ENCODE measurements at places on chromosomes 5 and 9.

DNA sequence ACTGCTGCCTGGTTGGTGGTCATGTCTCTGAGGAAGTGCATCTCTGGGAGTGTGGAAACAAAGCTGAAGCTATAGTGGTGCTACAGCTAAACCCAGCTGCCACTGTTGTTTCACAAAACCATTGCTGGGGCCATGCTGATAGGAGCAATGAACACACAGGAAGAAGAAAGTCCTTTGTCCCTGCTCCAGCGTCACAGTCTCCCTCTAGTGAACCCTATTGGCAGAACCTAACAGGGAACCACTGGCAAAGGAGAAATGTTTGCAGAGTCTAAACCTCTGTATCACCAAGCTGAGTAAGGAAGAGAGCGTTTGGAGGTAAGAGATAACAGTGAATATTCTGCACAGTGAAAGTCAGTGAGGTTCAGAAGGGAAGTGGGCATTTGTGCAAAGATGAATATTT is 244.0 kb downstream of the YTHDC2 start:
- ATAC-seq = no peak
- H3K27ac ChIP-seq = no peak overlapping the region
- no peaks in the 10 kb centered on the region for H3K36me3 ChIP-seq

GRCh38 chr5:38483805-38484398 is 72.5 kb downstream of the LIFR start:
- no peaks in the 10 kb centered on the region for H3K4me1 ChIP-seq
- ATAC-seq = no peak
- no peak overlapping the region for H3K4me3 ChIP-seq
- H3K27me3 ChIP-seq = peaks cover 13% of the 10 kb centered on the region
- no peak overlapping the region for H3K27ac ChIP-seq

DNA sequence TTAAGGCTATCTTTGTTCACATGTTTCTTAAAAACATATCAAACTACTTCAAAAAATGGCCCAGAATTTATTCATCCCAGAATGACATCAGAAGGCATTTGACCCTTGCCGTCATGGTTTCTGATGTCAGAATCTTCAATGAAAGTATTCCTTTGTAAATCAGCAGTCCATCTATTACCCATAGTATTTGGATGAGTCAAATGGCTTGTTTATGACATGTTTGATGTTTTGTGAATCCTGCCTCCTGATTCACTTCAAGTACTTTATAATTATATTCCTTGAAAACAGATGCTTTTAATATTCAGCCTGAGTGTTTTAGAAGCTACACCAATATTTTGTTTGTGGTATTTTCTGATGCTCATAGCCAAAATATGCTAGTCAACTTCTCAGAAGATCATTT is 200.8 kb upstream of the MEF2C start:
- no peaks in the 10 kb centered on the region for H3K4me1 ChIP-seq
- ATAC-seq = no peak
- no peaks in the 10 kb centered on the region for H3K27me3 ChIP-seq
- H3K4me3 ChIP-seq = no peak overlapping the region
- H3K36me3 ChIP-seq = no peaks in the 10 kb centered on the region

DNA sequence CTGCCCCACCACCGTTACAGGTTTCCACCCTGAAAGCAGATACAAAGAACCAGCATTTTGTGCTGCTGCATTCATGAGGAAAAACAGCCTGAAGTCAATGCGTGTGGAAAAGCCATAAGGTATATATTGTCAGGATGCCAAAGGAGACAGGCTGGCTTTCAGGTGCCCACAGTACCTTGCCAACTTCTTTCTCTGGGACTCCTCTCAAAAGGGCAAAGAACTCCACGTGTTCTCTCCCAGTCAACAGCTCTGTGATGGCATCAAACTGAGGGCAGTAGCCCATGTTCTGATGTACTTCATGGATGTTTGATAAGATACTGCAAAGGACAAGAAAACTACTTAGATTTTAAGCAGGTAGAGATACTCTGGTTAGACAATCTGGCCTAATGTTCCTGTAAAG is 24.3 kb downstream of the NIPSNAP3B start:
- no peak overlapping the region for H3K4me3 ChIP-seq
- no peaks in the 10 kb centered on the region for H3K27me3 ChIP-seq
- H3K4me1 ChIP-seq = no peaks in the 10 kb centered on the region
- peaks cover 75% of the 10 kb centered on the region for H3K36me3 ChIP-seq
- ATAC-seq = no peak

GRCh38 chr5:174119468-174119881 is 74.0 kb downstream of the NSG2 start:
- H3K4me3 ChIP-seq = no peak overlapping the region
- H3K36me3 ChIP-seq = no peaks in the 10 kb centered on the region
- H3K27ac ChIP-seq = no peak overlapping the region
- peaks cover 4% of the 10 kb centered on the region for H3K27me3 ChIP-seq
- H3K4me1 ChIP-seq = no peaks in the 10 kb centered on the region

GRCh38 chr9:120562861-120563443 is 17.0 kb downstream of the CDK5RAP2 start:
- no peak overlapping the region for H3K4me3 ChIP-seq
- no peaks in the 10 kb centered on the region for H3K27me3 ChIP-seq
- peaks cover 92% of the 10 kb centered on the region for H3K36me3 ChIP-seq

GRCh38 chr5:131209506-131210150 is 38.9 kb downstream of the LYRM7 start:
- H3K4me3 ChIP-seq = peak overlapping the region; percentile 93
- peaks cover 25% of the 10 kb centered on the region for H3K4me1 ChIP-seq
- peak overlapping the region; percentile 97 for H3K27ac ChIP-seq

- no peak overlapping the region for H3K4me3 ChIP-seq
- peaks cover 3% of the 10 kb centered on the region for H3K27me3 ChIP-seq
- H3K36me3 ChIP-seq = no peaks in the 10 kb centered on the region
- ATAC-seq = no peak
- no peak overlapping the region for H3K27ac ChIP-seq
These were observed 132.9 kb upstream of the IFNE start for GRCh38 chr9:21615018-21615417.

DNA sequence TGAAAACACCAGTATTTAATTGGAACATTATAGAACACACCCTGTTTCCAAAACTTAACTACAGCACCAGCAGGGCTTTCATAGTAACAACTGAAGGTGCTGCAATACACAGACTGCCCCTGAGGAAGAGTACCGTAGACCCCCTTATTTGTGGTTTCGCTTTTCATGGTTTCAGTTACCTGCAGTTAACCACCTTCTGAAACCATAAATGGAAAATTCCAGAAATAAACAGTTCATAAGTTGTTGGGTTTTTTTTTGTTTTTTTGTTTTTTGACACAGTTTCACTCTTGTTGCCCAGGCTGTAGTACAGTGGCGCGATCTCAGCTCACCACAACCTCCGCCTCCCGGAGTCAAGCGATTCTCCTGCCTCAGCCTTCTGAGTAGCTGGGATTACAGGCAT is 9.5 kb upstream of the GLDC start:
- peaks cover 5% of the 10 kb centered on the region for H3K4me1 ChIP-seq
- H3K27ac ChIP-seq = no peak overlapping the region
- H3K36me3 ChIP-seq = no peaks in the 10 kb centered on the region
- peaks cover 18% of the 10 kb centered on the region for H3K27me3 ChIP-seq
- peak; percentile 12 for ATAC-seq
- H3K4me3 ChIP-seq = no peak overlapping the region

DNA sequence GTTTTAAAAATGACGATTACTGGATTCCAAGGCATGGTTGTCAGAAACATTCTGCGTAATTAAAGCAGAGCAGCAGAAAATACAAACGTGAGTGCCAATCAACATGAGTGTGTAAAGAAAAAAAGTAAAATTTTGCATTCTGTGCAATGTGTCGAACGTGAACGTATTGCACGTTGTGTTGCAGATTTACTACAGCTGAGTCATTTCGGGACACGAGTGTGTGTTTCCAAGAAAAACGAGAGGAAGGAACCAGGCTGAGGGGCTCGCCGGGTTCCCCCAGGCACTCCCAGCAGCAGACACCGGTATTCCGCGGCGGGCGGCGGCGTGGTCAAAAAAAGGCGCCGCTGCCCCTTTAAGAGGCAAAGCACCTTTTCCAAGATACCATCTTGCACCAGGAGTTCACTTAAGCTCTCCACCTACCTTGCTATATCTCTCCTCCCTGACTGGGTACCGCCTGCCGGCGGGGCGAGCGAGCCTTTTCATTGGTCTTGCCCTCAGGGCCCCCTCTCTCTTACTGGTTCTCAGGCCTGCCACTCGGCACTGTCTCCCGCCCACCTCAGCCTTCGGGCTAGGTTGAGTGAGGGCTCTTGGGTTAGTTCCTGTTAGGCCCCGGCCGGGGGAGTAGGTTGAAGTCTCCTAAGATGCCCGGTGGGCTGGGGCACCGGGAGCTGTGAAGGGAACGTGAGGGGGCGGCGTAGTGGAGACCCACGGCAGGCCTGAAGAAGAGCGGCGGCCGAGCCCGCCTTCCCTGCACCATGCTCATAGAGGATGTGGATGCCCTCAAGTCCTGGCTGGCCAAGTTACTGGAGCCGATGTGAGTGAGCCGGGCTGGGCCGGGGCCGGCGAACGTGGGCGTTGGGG is at the start of gene RBM27:
Gene RBM27 (plus strand): TSS at position 595 of the 861 bp plus-strand sequence. CDS start 161 bp downstream, at position 756.
- H3K4me1 ChIP-seq = no peaks in the 10 kb centered on the region
- H3K36me3 ChIP-seq = peaks cover 10% of the 10 kb centered on the region
- H3K27ac ChIP-seq = no peak within 1 kb of the TSS
- H3K4me3 ChIP-seq = no peak within 1 kb of the TSS
- no peaks in the 10 kb centered on the region for H3K27me3 ChIP-seq

DNA sequence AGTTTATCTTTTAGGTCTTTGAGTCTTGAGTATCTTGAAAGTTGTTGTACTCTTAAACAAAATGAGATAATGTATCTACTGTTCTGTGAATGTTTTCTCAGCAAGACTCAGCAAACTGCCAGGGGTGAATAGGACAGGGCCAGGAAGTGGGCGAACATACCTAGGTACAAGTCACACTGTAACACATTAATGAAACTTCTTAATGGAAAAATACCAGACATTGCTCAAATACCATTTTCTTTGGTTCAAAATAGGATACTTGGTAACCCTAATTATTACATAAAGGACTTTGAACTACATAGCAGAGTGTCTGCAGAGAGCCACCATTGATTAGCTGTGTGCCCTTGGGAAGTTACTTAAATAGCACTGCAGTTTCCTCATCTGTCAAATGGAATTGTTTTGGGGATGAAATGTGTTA is 197.5 kb downstream of the ARHGEF28 start:
- peaks cover 5% of the 10 kb centered on the region for H3K27me3 ChIP-seq
- H3K4me3 ChIP-seq = no peak overlapping the region
- H3K4me1 ChIP-seq = no peaks in the 10 kb centered on the region
- ATAC-seq = no peak

GRCh38 chr5:83827111-83827557 is 106.5 kb upstream of the HAPLN1 start:
- H3K27me3 ChIP-seq = no peaks in the 10 kb centered on the region
- H3K4me3 ChIP-seq = no peak overlapping the region
- H3K36me3 ChIP-seq = no peaks in the 10 kb centered on the region
- H3K4me1 ChIP-seq = no peaks in the 10 kb centered on the region

DNA sequence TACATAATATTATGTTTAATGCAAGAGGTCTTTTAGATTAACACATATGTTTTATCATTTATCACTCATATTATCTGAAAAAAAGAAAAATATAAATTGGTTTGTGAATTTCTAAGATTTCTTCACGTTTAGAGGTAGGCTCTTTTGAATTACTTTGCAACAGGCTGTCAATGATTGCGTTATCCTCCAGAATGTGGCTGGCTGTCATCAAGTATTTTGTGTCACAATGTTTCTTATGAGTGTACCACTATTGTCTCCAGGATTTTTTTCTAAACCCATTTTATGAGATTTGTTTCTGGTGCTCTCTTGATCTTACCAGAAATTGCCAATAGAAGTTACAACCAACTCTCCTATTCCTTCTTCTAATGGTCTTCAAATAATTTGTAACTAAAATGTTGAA is 307.9 kb downstream of the DMAC1 start:
- H3K36me3 ChIP-seq = no peaks in the 10 kb centered on the region
- no peak overlapping the region for H3K27ac ChIP-seq
- peaks cover 3% of the 10 kb centered on the region for H3K27me3 ChIP-seq
- H3K4me3 ChIP-seq = no peak overlapping the region
- no peaks in the 10 kb centered on the region for H3K4me1 ChIP-seq

DNA sequence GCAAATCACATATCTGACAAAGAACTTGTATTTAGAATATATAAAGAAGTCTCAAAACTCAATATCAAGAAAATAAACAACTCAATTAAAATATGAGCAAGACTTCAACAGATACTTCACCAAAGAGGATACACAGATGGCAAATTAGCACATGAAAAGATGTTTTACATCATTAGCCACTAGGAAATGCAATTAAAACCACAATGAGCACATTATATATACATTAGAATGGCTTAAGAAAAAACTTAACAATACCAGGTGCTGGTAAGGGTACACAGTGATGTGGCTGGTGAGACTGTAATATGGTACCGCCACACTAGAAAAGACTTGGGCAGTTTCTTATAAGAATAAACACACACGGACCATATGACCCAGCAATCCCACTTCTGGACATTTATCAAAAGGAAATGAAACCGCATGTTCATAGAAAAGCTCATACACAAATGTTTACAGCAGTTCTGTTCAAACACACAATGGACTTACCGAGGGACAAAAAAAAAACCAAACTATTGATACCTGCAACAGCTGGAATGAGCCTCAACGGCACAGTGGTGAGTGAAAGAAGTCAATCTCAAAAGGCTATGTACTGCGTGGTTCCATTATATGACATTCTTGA is 27.6 kb downstream of the SEMA4D start:
- ATAC-seq = no peak
- peaks cover 89% of the 10 kb centered on the region for H3K36me3 ChIP-seq
- peak overlapping the region; percentile 4 for H3K27ac ChIP-seq
- peak overlapping the region; percentile 91 for H3K4me3 ChIP-seq
- H3K4me1 ChIP-seq = peaks cover 70% of the 10 kb centered on the region

Data from activated T-helper 17 cell treated with anti-CD3 and anti-CD28 coated beads, Interleukin-2, amount 50 U/mL, for 72 hours (primary cell).